ENCODE measurements at places on chromosomes 5 and 9. TPM values are rescaled to one million over a fixed set of nuclear protein-coding genes. Genes with fewer than 3 reads are reported as not detected.

The CTNND2 gene
- total RNA-seq, result not detected

The CNTNAP3B gene
- 16.8 TPM for total RNA-seq

The CDKN2A gene
- not detected for total RNA-seq

The ADAMTS2 gene
- 0.15 TPM for total RNA-seq

The NSD1 gene
- 20.2 TPM for total RNA-seq

The CD180 gene
- total RNA-seq, result not detected

The NIPAL4 gene
- 16.4 TPM for total RNA-seq

The PCDHB9 gene
- not detected for total RNA-seq

Measured in A549 treated with GW870086 at 1 μM for 4 hours (cell line).